ENCODE measurements at places on chromosomes 5 and 9. TPM values are rescaled to one million over a fixed set of nuclear protein-coding genes. Genes with fewer than 3 reads are reported as not detected.

Gene SLC6A3
- not detected for total RNA-seq

Gene RPL37
- total RNA-seq, result 2,333 TPM

DNA sequence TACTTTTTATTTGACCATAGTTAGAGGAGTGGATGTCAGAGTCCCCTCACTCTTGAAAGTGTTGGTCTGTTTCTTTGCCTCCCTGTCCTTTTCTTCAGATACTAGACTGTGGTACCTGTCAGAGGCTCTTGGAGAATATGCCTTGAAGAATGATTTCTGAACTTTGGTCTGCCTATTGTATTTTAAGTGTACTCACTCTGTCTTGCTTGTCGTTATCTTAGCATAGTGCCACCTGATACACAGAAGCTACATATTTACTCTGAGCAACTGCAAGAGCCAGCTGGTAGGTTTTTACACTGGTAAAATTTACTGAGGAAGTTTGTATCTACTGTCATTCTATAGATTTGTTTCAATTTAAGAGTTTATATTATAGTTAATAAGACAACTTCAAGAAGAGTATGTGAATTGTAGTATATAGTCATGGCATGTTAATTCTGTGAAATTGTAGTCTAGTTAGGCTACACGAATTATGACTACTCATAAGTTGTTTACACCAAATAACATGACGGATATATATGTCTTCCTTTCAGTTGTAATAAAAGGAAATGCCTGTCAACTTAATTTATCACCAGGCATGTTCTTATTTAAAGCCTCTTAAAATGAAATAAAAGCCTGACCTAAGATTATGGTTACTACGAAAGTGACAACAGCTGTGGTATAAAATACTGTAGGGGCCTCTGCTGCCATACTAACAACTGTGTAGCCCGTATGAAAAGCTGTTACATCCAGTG is 201.7 kb downstream of the KDM4C start:
- no peak for DNase-seq

GRCh38 chr5:143235423-143235822 is 168.1 kb downstream of the NR3C1 start:
- DNase-seq, result peak; percentile 50

DNA sequence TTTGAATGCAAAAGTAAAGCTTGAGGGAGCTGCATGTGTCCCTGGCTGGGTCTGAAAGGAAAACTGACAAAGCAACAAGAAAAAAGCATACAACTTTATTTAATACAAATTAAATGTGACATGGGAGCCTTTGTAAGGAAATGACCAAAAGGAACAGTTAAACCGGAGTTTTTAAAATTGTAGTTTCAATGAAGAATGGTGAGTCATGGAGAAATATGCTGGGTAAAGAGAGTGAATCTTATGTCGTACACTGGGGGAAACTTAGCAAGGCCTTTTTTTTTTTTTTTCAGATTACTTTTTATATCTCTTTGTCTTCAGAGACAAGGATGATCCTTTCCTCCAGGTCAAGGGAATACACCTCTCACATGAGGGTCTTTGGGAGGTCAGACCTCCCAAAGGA is 50.1 kb upstream of the FBXL17 start:
- peak; percentile 61 for DNase-seq

All from PC-3 (cell line).